Skeletal muscle cell (primary cell): ENCODE measurements at places on chromosomes 12 and 14.

DNA sequence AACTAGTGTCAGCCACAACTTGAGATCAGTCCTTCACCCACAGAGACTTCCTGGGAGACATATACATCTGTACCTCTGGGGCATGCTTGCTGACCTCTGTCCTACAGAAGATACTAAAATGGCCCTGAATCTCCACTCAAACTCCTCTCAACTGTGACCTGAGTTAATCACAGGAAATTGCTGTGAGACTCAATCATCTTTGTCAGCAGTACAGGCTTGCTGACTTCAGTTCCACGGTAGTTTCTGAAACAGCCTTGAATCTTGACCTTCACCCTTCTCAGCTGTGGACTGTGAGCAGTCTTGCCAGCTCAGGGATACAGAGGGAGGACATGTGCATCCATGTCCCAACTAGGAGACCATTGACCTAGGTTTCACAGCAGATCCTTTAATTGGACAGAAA is 1.4 kb upstream of the KLRC1 start:
- DNase-seq, result no peak

DNA sequence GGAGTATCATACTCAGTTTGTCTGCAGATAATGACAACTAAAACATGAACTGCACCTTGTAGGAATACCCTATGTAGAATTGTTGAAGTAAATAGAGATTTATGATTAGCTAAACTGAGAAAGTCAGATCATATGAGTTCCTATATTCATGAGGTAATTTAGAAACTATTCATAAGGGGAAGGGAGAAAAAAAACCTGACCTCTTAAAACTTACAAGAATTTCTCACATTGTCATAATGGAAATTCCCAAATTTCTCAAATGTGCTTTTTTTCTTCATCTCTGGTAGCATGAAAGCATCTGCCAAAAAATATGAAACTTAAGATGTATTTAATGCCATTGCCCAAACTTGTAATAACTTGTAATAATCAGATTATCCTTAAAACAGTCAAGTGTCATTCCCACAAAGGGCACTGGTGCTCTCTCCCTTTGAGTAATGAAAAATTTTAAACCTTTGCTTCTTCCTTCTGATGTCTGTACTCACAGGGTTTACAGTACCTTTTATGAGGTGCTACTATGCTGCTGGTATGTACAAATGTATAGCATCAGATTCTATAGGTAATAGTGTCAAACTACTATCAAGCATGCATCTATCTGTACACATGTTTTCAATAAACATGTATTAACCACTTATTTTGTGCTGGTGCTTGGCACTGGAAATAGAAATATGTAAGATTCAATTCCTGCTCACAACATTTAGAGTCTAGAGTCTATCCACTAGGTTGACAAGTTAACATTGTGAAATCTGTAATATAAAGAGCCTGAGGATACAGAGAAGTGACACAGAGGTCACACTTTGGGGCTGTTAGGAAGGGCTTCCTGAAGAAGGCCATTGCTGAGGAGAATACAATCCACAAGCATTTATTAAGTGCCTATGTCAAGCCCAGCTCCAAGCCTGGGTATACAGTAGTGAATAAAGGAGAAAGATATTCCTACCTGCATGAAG is 17.4 kb upstream of the DRAM1 start:
- no peak for DNase-seq

GRCh38 chr14:51295646-51296263 is 55.7 kb downstream of the TMX1 start:
- no peak for DNase-seq

- DNase-seq, result no peak
Measured at GRCh38 chr14:57295239-57295638, 26.5 kb downstream of the AP5M1 start.

- DNase-seq, result peak; percentile 4
Measured at GRCh38 chr14:30521899-30522736, 36.8 kb upstream of the G2E3 start.

DNA sequence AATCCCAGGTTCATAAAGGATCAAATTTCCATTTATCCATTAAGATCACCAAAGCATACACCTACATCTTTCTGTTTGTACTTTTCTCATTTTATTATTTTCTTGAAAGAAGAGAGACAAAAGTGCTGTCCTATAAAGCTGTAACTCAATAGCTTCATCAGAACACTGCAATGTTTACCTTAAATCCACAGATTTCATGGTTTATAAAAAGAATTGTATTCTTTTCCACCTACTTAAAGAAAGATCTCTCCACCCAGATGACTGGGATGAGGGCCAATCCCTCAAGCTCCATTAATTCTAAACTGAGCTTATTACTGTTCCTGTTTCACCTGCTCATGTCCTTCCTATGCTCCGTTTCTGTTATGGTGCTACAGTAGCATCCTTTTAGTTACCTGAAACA is 470.6 kb downstream of the BCAT1 start:
- no peak for DNase-seq

- DNase-seq, result no peak
Measured at GRCh38 chr12:32776258-32776657, 20.6 kb upstream of the YARS2 start.

DNA sequence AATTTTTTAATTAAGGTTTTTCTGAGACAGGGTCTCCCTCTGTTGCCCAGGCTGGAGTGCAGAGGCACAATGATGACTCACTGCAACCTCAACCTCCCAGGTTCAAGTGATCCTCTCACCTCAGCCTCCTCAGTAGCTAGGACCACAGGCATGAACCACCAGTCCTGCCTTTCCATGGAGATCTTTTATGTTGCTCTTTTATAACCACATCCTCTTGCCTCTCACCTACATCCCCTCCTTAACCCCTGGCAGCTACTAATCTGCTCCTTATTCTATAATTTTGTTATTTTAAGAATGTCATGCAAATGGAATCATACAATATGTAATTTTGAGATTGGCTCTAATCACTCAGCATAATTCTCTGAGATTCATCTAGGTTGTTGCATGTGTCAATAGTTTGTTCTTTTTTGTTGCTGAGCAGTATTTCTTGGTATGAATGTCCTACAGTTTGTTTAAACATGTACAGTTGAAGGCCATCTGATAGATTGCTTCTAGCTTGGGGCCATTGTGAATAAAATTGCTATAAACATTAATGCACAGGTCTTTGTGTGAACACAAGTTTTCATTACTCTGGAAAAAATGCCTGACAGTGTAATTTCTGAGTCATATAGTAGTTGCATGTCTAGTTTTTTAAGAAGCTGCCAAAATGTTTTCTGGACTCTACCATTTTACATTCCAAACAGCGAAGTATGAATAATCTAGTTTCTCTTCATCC is 249.2 kb upstream of the AMIGO2 start:
- no peak for DNase-seq

GRCh38 chr12:112425582-112426382 is 7.0 kb downstream of the PTPN11 start:
- no peak for DNase-seq

DNA sequence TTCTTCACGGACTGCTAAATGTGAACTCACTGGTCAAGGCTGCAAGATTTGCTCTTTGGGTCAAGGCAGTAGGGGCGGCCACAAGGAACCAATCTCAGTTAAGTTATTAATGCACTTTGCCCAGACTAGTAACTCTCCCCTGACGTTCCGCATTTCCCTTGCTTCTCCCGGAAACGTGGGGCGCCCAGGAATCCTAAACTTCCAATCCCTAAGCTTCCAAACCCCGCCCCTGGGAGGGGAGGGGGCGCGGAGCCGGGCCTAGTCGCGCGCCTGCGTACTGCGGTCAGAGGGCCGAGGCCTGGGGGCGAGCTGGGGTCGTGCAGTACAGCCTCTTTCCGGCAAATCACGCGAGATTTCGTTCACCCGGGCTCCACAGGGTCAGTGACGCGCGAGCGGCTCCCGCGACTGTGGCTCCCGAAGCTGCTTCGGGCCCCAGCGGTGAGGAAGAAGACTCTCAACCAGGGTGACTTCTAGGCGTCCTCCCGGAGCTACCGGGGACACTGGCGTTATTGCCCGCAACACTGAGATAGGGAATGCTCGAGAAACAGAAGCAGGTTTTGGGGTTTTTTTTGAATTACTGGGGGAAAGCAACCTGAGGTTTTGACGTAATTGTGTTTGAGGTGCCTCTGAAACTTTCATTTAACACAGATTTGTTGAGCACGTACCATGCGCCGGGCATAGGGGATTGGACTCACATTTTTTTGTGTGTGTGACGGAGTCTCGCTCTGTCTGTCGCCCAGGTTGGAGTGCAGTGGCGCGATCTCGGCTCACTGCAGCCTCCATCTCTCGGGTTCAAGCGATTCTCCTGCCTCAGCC is at the start of gene PTGR2:
Gene PTGR2, plus strand, starts transcription at position 265 of the 816 bp plus-strand sequence. CDS start 7,032 bp downstream, outside the sequence.
- DNase-seq, result peak; percentile 89

DNA sequence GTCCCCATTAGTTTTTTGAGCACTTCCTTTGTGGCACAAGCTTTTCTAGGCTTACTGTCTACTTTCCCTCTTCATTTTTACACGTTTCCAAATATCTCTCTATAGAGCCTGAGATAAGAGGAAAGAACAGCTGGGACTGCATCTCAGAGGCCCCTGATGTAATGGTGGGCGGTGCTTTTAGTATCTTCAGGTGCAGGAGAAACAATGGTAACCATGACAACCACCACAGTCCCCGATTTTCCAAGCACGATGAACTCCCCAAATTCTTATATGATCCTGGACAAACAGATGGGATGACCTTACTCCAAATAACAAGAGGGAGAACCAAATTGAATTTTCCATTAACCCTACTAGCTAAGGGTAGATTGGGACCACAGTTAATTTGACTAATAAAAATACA is 103.3 kb downstream of the AEBP2 start:
- no peak for DNase-seq

DNA sequence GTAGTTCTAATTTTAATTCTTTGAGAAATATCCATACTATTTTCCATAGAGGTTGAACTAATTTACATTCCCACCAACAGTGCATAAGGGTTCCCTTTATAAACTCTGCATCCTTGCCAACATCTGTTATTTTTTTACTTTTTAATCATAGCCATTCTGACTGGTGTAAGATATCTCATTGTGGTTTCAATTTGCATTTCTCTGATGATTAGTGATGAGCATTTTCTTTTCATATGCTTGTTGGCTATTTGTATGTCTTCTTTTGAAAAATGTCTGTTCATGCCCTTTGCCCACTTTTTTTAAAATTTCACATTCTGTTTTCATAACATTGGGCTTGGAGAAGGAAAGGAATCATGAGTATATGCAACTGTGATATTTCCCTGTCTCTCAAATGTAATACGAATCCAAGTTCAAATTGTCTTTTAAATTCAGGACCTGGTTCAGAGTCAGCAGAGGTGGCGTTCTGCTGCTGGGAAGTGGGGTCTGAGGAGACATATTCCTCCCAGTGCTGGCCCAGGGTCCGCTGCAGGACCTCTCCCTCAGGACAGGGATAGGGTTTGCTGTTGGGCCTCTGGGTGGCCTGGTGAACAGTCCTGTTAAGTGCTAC is 81.2 kb upstream of the ETV6 start:
- DNase-seq, result no peak

DNA sequence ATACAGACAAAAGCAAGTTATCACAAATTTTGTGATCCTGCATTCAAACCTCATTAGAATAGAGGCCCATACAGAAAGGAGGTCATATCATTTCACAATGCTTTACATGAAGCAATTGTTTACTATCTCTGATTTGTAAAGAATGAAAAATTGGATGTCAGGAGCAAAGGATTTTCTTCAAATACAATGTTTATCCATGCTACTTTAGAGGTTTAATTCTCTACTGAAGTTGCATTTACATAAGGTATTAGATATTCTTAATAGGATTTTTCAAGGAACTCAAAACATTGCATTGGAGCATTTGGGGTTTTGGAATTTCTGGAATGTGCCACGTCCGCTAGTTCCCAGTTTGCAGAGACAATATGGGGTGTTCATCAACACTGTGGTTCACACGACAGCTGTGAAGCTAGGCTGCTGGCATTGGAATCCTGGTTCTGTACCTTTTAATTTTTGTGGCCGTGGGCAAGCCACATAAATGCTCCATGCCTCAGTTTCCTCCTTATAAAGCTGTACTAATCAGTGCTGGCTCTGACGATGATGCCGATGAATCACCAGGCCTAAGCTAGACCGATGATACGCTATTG is 174.8 kb downstream of the APAF1 start:
- no peak for DNase-seq

- DNase-seq, result no peak
Measured at GRCh38 chr14:31902002-31902401, 175.1 kb upstream of the ARHGAP5 start.

DNA sequence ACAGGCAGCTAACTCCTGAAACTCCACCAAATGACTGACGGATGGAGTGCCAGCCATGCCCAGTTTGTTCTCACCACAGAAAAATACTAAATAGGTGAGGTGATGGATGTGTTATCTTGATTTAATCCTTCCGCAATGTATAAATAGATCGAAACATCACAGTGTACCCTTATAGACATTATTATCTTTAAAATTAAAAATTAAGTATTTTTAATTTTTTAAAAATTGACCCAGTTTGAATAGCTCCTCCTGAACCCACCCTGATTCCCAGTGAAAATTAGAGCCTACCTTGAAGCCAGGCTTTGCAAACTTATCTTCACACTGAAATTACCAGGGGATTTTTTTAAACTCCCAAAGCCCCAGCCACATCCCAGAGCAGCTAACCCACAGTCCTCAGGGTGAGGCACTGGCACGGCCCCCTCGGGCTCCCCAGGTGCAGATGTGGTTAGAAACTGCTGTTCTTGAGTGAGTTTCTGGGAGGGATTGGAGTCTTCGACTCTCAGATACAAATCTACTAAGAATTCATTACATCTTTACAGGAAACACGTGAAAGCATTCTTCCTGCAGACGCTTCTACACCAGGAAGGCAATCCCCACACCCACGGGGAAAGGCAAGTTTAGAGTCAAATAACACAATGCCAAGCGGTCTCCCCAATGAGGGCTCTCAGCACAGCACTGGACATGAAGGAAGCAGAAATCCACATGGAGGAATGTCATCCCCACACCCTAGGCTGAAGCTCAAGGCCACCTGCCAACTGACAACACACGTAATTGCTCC is 126.4 kb downstream of the RIMBP2 start:
- DNase-seq, result no peak

- DNase-seq, result no peak
Measured at GRCh38 chr12:59070322-59070933, 150.1 kb upstream of the LRIG3 start.

GRCh38 chr14:75835737-75836136 is 146.1 kb downstream of the TGFB3 start:
- no peak for DNase-seq

DNA sequence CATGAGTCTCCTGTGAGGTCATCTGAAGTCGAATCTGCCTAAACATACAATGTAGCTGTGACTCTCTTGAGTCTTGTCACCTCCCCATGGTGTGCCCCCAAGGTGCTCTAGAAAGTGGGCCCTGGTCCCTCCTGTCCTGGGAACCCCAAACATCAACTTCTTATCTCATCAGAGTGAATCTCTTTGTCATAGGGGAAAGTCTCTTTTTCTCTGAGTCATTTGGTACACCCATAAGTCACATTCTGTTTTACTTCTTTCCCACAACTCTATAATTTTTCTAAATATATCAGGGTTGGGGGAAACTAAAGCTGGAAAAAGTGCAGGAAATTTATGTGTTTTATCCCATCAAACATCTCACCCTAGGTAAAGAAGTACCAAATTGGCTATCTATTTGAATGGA is 12.9 kb downstream of the SDR9C7 start:
- DNase-seq, result no peak
